ENCODE measurements at places on chromosomes 5 and 9.

DNA sequence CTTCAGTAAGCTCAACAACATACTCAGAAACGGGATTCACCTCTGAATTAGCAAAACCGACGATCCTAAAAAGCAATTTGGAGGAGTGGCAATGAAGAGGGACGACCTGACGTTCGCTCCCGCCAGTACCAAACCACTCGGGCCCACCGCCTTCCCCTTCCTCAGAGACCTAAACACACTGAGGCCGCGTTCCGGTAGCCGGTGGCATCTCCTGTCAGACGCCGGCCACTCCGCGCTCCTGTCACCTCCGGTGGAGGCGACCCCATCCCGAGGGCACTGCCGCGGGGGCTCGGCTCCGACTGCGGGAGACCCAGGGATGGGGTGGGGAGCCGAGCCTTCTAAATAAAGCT lies 617 bp downstream of the PPP6C start:
- no peak for DNase-seq

DNA sequence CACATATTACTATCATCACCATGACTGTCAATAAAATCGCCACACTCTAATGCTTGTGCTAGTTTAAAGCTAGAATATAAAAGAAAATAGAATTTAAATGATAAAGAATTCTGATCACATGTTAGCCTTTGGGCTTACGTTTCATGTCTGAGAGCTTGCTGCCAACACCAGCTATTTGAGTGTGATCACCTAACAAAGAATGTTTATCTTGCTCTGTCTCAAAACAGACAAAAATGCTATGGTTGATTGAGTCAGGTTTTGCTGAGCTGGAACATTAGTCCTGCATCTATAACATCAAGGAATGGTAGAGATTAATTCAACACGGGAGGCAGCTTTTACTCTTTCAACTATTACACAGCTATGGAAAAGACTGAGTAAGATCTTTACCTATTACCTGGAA lies 50.7 kb downstream of the MSX2 start:
- DNase-seq: no peak

DNA sequence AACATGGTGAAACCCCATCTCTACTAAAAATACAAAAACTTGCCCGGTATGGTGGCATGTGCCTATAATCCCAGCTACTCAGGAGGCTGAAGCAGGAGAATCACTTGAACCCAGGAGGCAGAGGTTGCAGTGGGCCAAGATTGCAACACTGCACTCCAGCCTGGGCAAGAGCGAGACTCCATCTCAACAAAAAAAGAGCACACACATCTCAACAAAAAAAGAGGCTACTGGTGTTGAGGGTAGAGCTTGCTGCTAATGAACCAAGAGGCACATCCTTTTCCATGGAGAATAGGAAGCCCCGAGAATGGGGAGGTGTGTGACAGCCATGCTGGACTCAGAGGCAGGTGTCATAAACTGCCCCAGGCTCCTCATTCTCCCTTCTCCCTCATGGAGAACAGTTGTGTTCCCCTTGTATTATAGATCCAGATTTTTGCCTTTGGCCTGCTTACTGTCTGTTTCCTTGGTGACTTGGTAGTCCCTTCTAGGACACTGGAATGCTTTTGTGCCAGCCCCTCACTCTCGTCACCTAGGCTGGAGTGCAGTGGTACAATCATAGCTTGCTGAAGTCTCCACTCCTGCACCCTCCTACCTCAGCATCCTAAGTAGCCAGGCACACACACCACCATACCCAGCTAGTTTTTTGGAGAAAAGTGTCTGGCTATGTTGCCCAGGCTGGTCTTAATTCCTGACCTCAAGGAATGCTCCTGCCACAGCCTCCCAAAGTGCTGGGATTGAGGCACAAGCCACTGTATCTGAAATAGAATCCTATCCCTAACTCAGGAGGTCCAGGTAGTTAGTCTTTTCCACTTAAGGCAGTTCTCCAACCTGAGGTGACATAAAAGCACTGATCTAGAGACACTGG lies 5.1 kb downstream of the RPL12 start:
- DNase-seq: no peak

DNA sequence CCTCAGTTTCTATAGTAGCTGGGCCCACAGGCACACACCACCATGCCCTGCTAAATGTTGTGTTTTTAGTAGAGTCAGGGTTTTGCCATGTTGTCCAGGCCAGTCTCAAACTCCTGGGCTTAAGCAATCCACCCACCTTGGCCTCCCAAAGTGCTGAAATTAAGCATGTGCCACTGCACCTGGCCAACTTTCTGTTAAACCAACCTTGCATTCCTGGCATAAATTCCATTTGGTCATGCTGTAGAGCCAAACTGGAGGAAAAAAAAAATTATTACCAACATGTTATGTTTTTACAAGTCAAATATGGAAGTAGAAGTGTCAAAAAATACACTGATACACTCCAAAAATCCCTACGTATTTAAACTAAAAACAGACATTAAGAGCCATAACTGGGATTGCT lies 54.1 kb downstream of the ERMP1 start:
- no peak for DNase-seq

DNA sequence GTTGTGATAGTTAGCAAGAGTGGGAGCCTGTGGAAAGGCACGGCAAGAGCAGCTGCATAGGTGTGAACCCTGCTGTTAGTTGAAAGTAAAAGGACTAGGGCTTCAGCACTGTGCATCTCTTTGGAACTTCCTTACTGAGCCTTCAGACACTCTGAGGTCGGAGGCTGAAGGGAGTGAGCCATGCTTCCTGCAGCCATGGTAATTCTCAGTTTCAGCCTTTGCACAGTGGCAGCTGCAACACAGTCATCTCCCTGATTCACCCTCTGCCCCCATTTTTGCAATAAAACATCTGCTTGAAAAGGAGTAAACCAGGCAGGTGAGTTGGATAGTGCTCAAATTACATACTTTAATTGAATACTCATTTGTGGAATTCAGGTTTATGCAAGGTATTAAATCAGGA lies 6.5 kb upstream of the TLE4 start:
- DNase-seq: no peak
